ENCODE measurements at places on chromosomes 12 and 14.

DNA sequence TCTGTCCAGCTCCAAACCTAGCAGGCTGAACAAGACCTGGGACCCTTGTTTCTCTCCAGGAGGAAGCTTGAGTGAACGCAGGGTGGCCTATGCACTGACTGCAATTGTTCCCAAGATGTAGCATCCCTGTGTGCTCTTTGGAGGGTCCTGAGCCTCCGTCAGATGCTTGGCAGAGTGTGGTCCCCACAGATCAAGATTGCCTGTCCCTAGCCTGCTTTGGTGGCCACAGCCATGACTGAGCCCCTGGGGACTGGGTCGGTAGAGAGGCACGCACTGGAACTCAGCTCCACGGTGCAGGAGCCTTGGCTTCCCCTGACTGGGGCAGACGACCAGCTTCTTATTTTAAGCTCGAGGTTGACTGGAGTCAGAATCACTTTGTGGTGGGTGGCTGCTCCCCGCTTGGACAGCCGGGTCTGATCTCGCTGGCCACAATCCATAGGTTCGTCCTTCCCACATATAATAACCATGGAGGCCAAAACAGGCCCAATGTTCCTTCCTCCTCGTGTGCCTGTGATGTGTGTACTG is 97.8 kb downstream of the LGMN start:
- DNase-seq = no peak

GRCh38 chr12:56565510-56566101 is 44.0 kb downstream of the RBMS2 start:
- peak; percentile 33 for DNase-seq

GRCh38 chr12:122009741-122010140 is 11.9 kb upstream of the BCL7A start:
- no peak for DNase-seq

GRCh38 chr12:105204916-105205315 is 31.1 kb downstream of the APPL2 start:
- no peak for DNase-seq

DNA sequence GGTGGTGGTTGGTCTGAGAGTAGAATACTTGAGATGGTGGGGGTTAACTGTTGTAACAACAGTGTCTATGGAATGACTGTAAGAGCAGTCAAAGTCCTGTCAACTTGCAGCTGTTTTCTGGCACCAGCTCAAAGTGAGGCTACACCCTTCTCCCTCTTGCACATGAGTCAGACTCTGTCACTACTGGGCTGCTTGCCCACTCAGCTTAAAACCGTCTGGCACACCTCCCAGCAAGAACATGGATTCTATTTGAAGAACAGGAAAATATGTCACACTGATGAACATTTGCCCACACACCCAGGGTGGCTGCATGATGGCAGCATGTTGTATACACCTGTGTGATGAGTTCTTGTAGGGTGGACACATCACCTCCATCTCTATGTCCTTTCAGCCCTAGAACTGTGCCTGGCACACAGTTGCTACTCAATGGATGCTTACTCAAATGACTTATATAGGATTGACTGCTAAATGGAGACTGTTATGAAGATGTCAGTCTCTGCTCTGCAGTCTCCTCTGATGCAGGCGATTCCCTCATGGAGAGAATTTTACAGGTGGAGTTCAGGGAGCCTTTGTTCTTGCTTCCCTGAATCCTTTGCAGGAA is 19.3 kb upstream of the SERPINA6 start:
- no peak for DNase-seq

DNA sequence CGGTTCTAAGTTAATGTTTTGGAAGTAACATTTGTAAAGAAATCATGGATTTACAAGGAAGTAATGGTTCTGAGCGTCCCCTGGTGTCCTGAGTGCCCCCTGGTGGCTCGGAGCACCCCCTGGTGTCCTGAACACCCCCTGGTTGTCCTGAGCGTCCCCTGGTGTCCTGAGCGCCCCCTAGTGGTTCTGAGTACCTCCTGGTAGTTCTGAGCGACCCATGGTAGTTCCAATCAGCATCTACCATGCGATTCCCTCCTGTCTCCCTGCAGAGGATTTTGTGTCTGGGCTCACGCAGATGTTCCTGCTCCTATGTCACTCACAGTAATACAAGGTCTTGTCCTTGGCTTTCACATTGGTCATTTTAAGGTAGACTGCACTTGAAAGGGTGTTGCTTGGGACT is 1352.9 kb downstream of the TMEM121 start:
- no peak for DNase-seq

DNA sequence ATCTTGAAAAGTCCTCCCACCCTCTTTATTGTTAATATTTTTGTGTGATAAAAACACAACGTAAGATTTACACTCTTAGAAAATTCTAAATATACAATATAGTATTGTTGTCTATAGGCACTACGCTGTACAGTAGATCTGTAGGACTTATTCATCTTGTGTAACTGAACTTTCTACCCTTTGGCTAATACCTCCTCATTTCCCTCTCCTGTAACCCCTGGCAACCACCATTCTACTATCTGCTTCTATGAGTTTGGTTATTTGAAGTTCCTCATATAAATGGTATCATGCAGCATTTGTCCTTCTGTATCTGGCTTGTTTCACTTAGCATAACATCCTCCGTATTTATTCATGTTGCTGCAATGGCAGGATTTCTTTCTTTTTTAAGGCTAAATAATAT is 5.2 kb upstream of the CLEC9A start:
- DNase-seq = no peak

DNA sequence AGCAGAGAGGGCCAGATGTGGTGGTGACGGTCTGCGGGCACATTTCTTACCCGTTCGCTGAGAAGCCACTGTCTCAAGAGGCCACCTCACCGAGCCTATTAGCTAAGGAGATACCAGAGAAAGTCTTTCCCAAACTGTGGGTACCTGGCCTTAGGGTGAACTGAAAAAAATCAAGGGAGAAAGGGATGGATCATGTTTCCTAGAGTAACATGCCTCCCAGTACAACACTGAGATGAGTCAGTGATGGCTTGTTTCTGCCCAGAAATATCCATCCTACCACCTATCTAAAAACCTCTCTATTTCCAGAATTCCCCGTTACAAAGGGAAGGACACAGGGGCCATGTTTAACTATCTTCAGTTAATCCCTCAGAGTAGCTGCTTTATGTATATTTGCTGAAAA is 83.7 kb downstream of the LMNTD1 start:
- no peak for DNase-seq

DNA sequence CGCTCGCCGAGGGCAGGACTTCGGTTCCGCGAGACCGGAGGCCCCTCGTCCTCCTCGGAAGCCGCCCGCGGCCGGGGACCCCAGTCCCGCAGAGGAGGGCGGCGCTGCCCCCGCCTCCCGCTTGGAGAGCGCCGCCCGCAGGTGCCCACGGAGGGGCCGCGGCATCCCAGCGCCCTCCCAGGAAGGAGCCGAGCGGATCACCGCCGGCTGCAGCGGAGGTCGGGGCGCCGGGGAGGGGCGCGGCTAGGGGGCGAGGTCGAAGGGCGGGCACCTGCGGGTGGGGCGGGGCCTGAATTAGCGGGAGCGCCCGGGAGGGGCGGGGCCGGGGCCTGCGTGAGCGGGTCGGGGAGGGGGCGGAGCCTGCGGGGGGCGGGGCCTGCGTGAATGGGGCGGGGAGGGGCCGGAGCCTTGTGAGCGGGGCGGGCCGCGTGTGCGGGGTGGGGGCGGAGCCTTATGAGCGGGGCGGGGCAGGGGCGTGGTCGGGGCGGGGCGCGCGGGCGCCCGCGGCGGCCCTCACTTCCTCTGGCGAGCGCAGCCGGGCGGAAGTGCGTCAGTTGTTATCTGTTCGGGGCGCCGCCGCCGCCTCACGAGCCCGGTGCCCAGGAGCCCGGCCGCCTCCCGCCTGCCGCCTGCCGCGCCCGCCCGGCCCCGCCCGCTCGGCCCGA is at the start of gene FBRSL1:
Gene FBRSL1 (plus strand): TSS at position 550 of the 665 bp plus-strand sequence.
- DNase-seq = peak; percentile 87

DNA sequence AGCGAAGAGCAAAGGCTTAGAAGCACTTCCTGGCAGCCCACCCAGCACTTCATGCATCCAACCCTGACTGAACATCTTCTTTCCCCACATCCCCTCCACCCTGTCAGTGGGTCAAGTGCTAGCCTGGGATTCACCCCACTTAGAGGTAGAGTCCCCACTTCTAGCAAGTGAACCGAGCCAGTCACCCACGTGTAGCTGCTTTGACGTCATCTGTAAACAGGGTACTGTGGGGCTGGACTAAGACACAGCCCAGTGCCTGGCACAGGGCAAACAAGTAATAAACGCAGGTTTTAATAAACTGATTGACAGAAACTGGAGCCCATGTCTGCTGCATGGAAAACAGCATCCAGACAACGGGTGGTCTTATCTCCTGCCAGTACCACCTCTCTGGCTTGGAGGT is 61.7 kb downstream of the ITPK1 start:
- DNase-seq = no peak

DNA sequence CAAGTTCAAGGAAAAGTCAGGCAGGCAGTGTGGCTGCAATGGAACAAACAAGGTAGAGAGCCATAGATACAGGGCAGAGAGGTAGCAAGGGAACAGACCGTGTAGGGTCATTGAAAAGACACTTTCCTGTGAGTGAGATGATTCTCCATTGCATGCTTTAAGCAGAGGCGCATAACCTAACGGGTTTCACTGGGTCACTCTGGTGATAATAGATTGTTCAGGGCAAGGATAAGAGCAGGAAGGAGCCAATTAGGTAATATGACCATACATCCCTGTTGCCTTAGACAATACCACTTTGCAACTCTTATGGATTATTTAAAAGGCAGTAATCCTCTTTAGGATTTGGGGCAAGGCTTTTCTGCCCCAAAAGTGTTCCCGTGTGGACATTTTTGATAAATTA is 214.1 kb downstream of the PTPRO start:
- no peak for DNase-seq

DNA sequence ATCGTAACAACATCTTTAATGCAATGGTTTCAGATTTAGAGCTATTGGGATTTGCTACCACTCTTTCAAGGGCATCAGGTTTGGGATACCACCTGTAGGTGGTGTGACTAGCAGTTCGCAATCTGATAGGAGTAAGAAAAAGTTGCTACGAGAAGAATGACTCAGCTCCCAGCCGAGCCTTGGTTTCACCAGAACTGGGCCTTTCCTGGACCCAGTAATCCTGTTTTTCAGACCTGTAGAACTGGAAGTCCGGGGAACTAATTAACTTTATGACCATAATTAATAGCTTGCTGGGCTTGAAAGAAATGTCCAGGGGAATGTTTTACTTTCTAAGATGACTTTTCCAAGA is 770 bp downstream of the ABHD4 start:
- DNase-seq = peak; percentile 58

- DNase-seq = no peak
Measured at GRCh38 chr12:9449181-9449580, 158.5 kb downstream of the KLRB1 start.

DNA sequence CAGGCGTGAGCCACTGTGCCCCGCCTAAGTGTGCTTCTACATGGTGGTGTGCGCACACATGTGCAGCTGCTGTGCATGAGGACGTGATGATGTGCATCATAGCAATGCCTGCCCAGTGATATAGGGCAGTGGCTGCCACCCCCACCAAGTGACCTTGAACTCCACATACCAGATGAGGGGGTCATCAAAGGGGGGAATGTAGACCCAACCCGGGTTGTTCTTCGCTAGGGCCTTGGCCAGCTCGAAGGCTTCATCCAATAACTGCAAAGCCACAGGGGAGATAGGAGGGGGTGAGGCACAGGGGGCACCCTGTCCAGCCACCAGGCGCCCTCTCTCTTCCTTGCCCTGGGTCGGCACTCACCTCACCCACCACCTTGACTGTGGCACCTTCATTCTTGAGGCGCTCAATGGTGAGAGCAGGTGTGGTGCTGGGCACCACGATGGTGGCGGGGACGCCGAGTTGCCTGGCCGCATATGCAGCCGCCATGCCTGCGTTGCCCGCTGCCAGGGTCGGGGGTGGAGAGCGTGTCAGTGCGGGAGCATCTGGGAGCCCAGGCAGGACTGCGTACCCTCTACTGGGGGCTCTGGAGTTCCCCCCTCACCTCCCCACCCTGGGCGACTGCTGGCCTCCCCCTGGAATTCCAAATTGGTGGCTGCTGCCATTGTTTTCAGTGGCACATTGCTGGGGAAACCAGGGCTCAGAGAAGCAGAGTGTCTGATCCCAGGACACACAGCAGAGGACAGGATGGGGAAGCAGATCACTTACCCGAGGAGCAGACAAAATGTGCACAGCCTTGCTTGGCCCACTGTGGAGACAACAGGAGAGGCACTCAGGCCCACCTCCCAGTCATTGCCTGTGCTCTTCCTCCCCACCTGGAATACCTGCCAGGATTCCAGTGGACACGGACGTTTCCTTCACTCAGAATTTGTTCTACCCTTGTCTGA is 5.1 kb downstream of the SDS start:
- no peak for DNase-seq

GRCh38 chr14:49319810-49320209 is 266.4 kb downstream of the RPS29 start:
- no peak for DNase-seq

- DNase-seq = no peak
Measured at GRCh38 chr14:67423424-67423823, 11.5 kb upstream of the PLEK2 start.

DNA sequence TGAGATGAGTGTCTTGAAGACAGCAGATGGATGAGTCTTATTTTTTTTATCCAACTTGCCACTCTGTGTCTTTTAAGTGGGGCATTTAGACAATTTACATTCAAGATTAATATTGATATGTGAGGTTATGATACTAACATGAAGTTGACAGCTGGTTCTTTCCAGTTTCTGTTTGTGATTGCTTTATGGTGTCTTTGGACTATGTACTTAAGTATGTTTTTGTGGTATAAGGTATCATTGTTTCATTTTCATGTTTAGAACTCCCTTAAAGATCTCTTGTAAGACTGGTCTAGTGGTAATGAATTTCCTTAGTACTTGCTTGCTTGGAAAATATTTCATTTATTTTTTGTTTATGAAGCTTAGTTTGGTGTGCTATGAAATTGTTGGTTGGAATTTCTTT is 550.3 kb upstream of the NOVA1 start:
- DNase-seq = no peak

DNA sequence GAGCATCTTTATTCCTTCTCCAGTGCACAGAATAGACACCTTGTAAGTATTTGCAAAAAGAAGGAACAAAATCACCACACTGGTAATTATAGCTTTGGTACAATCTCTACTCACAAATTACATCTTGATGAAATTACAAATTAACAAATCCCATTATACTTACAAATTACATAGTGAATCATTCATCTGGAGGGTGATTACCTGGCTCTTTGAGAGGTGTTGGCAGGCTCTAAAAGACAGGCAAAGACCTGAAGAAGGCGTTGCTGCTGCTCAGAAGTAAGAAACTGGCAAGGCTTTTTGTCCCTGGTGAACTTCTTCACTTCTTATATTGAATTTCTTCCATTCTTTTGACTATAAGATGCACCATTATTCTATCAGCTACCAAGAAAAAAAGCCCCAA is 21.7 kb upstream of the LMNTD1 start:
- DNase-seq = no peak

- no peak for DNase-seq
Measured at GRCh38 chr12:77220586-77220985, 155.2 kb upstream of the E2F7 start.

GRCh38 chr14:85537526-85537925 is 7.6 kb downstream of the FLRT2 start:
- no peak for DNase-seq

GRCh38 chr12:51307655-51308593 is 16.1 kb downstream of the BIN2 start:
- no peak for DNase-seq

- no peak for DNase-seq
Measured at GRCh38 chr12:93379326-93379980, 1.7 kb downstream of the NUDT4 start.

- no peak for DNase-seq
Measured at GRCh38 chr12:69430942-69431590, 39.1 kb upstream of the FRS2 start.

Measured in HuH-7 (cell line).